ENCODE measurements at places on chromosomes 3 and 15. TPM values are rescaled to one million over a fixed set of nuclear protein-coding genes. Genes with fewer than 3 reads are reported as not detected.

DNA sequence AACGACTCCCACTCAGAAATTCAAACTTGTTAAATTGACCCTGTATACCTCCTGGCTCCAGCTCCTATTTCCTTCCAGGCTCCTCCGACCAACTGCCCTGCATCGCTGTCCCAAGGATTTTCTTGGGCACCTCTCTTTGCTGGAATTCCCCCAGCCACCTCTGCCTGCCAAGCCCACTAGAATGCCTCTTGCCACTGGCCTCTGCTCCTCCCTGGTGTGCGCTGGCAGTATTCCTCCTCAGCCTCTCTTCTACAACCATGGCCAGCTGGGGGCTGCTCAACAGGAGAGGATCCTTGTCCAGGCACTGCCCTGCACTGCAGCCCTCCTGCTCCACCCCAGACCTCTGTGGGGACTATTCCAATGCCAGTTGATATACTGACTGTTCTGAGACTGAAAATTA lies 7.4 kb downstream of the WNT7A start:
- DNase-seq: no peak
- no peak overlapping the region for H3K4me3 ChIP-seq
- H3K27ac ChIP-seq: no peak overlapping the region

DNA sequence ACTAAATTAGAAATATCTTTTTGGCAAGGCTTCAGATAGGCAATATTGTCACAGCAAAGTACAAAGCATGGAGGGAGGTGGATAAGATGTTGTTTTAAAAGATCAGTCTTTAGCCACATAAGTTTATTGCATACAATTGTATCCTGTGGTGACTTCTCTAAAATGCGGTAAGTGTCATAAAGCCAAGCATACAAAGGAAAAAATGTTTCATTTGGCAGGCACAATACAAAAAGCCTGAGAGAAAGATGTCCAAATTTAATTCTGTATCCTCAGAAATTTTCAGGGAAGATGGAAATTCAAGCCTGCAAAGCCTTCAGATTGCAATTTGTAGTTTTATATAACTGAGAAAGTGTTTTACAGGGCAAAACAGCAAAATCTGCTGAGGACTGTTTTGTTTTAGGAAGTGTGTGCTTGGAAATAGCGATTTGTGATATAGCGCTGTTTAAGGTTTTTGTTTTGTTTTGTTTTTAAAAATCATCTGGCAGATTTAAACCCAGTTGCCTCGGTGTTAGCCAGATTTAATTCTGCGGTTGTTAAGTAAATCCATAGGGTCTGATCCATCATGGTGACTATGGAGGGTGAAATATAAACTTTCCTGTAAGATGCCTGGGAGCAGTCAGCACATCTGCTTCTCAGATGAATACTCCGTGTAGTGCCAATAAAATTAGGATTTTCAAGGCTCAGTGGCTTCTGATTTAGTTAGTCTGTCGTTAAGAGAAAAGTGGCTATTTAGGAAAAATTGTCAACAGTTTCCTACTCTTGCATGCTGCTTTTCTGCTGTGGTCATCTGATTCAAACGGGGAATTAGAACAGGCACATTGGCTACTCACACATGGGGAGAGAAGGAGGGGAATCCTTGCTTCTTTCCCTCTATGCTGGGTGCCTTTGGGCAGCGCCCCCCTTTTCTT lies 8.0 kb downstream of the KAT2B start:
- no peaks in the 10 kb centered on the region for H3K27me3 ChIP-seq
- no peak overlapping the region for H3K4me3 ChIP-seq
- peaks cover 98% of the 10 kb centered on the region for H3K4me1 ChIP-seq
- H3K36me3 ChIP-seq: no peaks in the 10 kb centered on the region
- no peak overlapping the region for H3K27ac ChIP-seq
- no peak for DNase-seq

DNA sequence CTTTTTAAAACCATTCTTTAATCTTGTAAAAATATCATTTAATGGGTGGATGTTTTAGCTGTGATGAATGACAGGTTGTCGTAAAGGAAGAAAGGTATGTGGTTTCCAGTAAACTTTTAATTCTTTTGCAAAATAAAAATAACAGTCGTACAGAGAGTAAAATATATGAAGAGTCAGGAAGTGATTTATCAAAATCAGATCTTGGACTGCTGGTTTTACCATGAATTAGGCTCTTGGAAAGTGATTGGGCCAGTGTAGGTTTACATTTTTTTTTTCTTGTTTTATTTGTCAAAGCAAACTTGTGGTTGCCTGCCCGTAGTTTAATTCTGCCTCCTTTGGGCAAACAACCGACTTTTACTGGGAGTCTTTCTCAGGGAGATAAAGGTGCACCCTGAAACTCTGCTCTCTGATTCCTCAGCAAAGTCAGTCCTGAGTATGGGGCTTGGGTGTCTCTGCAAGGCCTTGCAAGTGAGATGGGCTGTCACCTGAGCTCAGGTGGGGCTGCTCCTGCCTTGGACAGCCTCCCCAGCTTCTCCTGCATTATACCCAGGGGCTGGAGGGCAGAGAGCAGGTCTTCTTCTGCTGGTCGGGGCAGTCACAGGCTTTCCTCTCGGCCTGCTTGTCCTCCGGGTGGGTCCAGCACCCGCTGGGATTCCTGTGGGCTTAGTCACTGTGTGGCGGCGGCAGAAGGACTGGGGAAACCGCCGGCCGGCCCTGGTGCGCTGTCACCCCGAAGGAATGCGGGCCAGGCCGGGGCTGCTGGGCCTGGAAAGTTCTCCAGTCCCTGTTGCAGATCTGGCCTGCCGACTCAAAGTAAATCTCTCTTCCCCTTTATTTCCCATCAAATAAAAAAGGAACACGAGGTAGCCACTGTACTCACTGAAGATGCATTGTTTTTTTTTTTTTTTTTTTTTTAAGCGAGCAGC lies 79.0 kb downstream of the IGF1R start:
- H3K36me3 ChIP-seq: no peaks in the 10 kb centered on the region
- peak overlapping the region; percentile 95 for H3K27ac ChIP-seq
- H3K4me1 ChIP-seq: peaks cover 40% of the 10 kb centered on the region
- H3K4me3 ChIP-seq: peak overlapping the region; percentile 43
- no peaks in the 10 kb centered on the region for H3K27me3 ChIP-seq

- no peak overlapping the region for H3K4me3 ChIP-seq
- no peak for DNase-seq
- peaks cover 68% of the 10 kb centered on the region for H3K27me3 ChIP-seq
- H3K4me1 ChIP-seq: no peaks in the 10 kb centered on the region
Observed at GRCh38 chr3:43856351-43856750, 165.6 kb downstream of the ABHD5 start.

DNA sequence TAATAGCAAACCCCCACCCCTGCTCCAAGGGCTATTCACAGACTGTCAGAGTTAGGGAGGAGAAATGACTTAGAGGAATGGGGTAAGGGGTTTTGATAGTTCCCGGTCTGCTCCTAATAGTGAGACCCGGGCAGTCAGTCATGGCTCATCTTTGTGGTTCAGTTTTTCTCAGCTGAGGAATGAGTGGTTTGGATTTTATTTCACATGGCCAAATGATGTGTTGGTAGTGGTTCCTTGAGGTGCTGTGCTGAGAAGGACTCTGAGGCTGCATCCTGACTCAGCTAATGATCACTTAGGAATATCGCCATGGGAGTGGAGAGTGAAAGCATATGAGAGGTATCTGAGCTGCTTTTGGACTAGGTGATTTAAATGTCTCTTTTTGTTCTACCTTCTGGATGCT lies 80.2 kb downstream of the LPP start:
- no peak overlapping the region for H3K4me3 ChIP-seq
- H3K4me1 ChIP-seq: peaks cover 31% of the 10 kb centered on the region
- no peaks in the 10 kb centered on the region for H3K27me3 ChIP-seq

DNA sequence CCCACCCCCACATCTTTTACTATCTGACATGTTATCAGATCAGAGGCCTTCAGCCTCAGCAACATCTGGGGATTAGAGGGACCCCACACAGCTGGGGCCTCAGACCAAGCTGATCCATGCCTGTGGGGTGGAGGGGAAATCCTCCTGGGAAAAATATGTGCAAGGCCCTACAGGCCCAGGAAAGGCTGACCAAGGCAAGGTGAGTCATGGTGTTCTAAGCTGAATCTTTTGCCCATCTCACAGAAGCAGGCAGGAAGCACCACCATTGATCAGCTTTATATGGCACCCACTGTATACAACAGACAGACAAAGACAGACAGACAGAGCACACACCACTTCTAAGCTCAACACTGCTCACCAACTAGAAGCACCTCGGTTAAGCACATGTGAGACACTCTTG lies 12.4 kb upstream of the PARP6 start:
- no peak for DNase-seq
- H3K27ac ChIP-seq: no peak overlapping the region
- no peaks in the 10 kb centered on the region for H3K27me3 ChIP-seq
- no peaks in the 10 kb centered on the region for H3K36me3 ChIP-seq

GRCh38 chr15:77009646-77010311 lies 14.9 kb downstream of the PSTPIP1 start:
- no peaks in the 10 kb centered on the region for H3K27me3 ChIP-seq
- no peak for DNase-seq
- H3K36me3 ChIP-seq: no peaks in the 10 kb centered on the region
- no peak overlapping the region for H3K4me3 ChIP-seq

- H3K36me3 ChIP-seq: no peaks in the 10 kb centered on the region
- no peaks in the 10 kb centered on the region for H3K27me3 ChIP-seq
- no peak for DNase-seq
- no peak overlapping the region for H3K27ac ChIP-seq
Observed at GRCh38 chr3:67518236-67518635, 136.2 kb downstream of the SUCLG2 start.

GRCh38 chr3:123508178-123508577 lies 59.3 kb upstream of the ADCY5 start:
- H3K36me3 ChIP-seq: no peaks in the 10 kb centered on the region
- DNase-seq: no peak
- H3K4me3 ChIP-seq: no peak overlapping the region
- H3K27ac ChIP-seq: no peak overlapping the region
- no peaks in the 10 kb centered on the region for H3K27me3 ChIP-seq

GRCh38 chr3:158350971-158351370 lies 220.0 kb upstream of the MLF1 start:
- H3K4me3 ChIP-seq: no peak overlapping the region
- H3K4me1 ChIP-seq: no peaks in the 10 kb centered on the region
- no peaks in the 10 kb centered on the region for H3K27me3 ChIP-seq
- no peaks in the 10 kb centered on the region for H3K36me3 ChIP-seq

DNA sequence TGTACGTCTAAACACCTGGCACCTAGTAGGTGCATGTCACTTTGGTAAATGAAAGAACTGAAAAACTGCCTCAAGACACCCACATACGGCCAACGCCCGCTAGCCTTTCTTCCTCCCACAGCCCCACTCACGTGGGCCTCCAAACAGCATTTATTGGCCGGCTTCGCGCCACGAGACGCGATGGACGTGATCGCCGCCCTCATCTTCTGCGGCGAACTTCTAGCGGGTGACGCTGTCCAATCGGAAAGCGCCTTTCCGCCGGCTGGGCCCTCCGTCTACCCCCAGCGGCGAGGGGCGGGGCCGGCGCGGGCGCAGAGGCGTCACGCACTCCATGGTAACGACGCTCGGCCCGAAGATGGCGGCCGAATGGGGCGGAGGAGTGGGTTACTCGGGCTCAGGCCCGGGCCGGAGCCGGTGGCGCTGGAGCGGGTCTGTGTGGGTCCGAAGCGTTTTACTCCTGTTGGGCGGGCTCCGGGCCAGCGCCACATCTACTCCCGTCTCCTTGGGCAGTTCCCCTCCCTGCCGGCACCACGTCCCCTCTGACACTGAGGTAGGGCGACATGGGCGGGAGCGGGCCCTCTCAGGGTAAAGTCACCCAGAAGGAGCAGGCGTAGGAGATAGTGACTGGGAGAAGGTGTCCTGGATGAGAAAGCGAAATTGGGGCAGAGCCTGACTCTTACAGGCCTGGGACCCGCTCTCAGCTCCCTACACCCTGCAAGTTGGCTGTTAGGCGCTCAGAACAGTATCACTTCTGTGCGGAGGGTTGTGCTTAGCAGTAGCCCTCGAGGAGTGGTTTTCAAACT lies at the start of gene LMLN:
LMLN (plus strand) TSS at position 327 of the 803 bp plus-strand sequence; CDS start at position 356, 29 bp downstream.
- peak; percentile 75 for DNase-seq
- peak within 1 kb of the TSS; percentile 80 for H3K27ac ChIP-seq
- no peaks in the 10 kb centered on the region for H3K27me3 ChIP-seq
- H3K4me3 ChIP-seq: peak within 1 kb of the TSS; percentile 90

GRCh38 chr3:17081520-17081919 lies 196.8 kb downstream of the PLCL2 start:
- H3K4me3 ChIP-seq: no peak overlapping the region
- H3K4me1 ChIP-seq: no peaks in the 10 kb centered on the region
- H3K36me3 ChIP-seq: no peaks in the 10 kb centered on the region
- no peak overlapping the region for H3K27ac ChIP-seq
- DNase-seq: no peak

GRCh38 chr3:57151021-57151449 lies 14.1 kb downstream of the IL17RD start:
- DNase-seq: no peak
- H3K36me3 ChIP-seq: no peaks in the 10 kb centered on the region
- peaks cover 5% of the 10 kb centered on the region for H3K4me1 ChIP-seq
- H3K27me3 ChIP-seq: no peaks in the 10 kb centered on the region

DNA sequence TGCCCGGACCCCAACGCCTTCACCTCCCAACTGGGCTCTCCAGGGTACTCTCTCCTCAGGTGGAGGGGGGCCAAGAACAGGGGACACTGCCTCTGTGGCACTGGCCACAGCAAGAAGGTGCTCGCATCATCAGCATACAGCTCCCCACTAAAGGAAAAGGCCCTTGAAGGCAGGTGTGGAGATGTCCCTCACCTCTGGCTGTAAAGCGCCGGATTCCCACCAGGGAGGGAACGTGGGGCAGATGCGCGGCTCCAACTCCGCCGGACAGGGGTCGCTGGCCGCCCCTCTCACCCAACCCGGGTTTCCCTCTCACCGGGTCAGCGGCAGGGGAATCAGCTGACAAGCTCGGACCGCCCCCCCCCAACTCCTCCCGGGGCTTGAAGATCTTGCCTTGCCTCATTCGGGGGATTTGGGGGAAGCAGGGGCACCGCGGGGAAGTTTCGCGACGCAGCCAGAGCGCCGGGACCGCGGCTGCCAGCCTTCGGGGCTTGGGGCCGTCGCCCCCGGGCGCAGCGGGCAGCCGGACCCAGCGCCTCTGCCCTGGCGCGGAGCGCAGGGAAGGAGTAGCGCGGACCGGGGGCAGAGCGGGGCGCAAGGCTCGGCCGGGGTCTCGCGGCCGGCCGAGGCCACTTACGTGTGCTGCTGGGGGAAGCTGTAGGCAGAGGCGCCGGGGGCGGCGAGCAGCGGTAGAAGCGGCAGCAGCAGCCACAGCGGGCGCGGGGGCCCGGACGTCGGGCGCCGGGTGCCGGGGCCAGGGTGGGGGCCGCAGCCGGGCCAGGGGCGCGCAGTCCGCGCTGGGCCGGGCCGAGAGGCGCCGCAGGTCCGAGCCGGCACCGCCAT lies 630 bp downstream of the CACNA2D2 start:
- peak overlapping the region; percentile 64 for H3K27ac ChIP-seq
- DNase-seq: no peak
- no peaks in the 10 kb centered on the region for H3K36me3 ChIP-seq
- no peaks in the 10 kb centered on the region for H3K27me3 ChIP-seq
- peaks cover 22% of the 10 kb centered on the region for H3K4me1 ChIP-seq

GRCh38 chr3:27487383-27487782 lies 3.2 kb upstream of the SLC4A7 start:
- no peaks in the 10 kb centered on the region for H3K27me3 ChIP-seq
- H3K27ac ChIP-seq: no peak overlapping the region
- no peak overlapping the region for H3K4me3 ChIP-seq
- DNase-seq: no peak
- H3K36me3 ChIP-seq: no peaks in the 10 kb centered on the region

SAMD7 gene
- not detected for total RNA-seq

PRRT3 gene
- 0.72 TPM for total RNA-seq

DNASE1L3 gene
- total RNA-seq: 15.3 TPM

VGLL3 gene
- 19.8 TPM for total RNA-seq

VPS33B gene
- 8.7 TPM for total RNA-seq

MAP6D1 gene
- total RNA-seq: 2.7 TPM

GNAT1 gene
- not detected for total RNA-seq

RBMS3 gene
- 0.57 TPM for total RNA-seq

Measured in esophagus squamous epithelium (tissue), 5 donors.